ENCODE measurements at places on chromosomes 4 and X.

DNA sequence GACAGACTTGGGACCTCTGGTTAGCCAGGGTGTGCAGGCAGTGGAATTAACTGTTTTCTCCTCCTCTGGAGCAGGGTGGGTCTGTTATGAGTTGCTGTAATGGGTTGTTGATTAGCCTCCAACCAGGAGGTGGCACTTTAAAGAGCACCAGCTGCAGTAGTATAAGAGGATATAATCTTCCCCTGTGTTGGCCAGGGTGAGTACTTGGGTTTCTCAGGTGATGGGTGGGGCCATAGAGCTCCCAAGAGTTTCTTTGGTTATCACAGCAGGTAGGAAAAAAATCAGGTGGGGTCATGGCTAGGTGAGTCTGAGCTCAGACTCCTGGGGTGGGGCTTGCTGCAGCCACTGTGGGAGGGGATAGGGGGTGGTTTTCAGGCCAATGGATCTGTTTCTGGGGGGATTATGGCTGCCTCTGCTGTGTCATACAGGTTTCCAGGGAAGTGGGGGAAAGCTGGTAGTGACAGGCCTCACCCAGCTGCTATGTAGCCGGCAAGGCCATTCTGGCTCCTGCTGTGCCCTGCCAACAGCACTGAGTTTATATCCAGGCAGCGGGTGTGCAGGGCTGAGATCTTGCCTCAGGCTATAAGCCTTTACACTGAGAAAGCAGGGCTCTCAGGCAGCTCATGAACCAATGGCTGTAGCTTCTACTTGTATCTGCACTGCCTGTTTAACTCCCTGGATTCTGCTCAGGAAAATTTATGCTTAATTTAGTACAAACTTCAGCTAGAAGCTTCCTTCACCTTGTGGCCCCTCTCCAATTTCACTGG is 70.1 kb downstream of the CCNG2 start:
- DNase-seq: no peak

DNA sequence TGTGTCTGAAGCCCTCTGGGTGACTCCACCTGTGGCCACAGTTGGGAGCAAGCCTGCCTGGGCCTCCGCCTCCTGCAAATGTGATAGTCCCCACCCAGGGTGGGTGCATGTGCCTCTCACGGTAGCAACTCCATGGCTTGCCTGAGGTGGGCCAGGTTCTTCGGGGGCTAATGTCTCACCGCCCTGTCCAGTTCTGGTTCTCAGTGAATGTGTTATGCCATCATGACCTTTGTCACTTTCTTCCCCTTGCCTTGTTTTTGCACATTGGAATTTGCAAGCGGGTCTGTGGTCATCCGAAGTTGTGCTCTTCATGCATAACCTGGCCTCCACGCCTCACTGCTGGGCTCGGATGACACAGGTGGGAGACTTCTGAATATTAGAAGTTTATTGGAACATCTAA is 39.7 kb downstream of the SHROOM2 start:
- no peak for DNase-seq

- peak; percentile 76 for DNase-seq
These were observed 29.5 kb downstream of the MSL3 start for GRCh38 chrX:11787564-11787963.

- DNase-seq: no peak
These were observed 72.2 kb downstream of the ANAPC4 start for GRCh38 chr4:25449270-25449669.

- DNase-seq: no peak
These were observed 44.4 kb downstream of the PCGF3 start for GRCh38 chr4:749698-750666.

DNA sequence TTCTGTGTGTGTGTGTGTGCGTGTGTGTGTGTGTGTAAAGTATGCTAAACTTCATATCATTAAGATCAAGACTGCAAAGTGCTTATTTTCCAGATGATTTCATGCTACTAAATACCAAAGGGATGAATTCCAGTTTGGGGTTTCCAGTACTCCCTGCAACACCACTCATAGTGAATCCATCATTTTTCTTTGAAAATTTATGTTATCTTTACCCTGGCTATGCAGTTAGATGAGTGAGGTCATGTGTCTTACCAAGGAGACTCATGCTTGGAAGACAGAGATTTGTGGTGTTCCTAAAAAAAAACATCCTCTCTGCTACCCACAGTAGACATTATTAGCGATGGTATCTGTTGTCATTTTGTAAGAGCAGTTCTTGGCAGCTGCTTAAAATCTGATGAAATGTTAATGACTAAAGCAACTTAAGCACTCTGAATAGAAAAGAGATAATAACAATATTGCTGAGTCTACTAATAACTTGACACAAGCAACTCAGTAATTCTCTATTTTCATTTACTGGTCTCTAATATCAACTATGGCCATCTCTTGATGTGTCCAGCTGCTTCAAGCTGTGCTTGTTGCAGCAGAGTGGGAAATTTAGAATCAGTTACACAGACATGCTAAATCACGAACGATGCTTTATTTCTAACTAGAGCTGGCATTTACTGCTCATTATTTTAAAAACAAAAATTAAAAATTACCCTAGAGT is 1953.0 kb upstream of the IGFBP7 start:
- DNase-seq: no peak

DNA sequence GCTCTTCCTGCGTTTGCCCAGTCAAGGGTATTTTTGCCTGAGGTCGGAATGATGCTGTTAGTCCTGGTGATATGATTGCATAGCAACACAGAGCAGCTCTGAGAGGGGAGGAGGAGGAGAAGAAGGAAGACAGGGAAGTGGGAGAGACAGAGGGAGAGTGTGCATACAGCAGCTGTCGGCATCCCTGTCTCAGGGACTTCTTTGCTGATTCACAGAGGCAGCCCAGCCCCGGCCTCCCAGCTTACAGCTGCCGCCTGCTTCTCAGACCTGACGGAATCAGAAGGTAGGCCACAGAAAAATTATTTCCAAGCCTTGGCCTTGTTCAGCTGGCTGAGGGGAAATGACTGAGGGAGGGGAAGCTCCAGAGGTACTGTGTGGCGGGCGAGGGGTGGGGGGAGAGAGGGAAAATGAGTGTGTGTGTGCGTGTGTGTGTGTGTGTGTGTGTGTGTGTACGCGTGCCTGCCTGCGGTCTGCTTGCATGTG is 319 bp downstream of the DRP2 start:
- peak; percentile 28 for DNase-seq

- DNase-seq: no peak
These were observed 16.6 kb upstream of the UBE2D3 start for GRCh38 chr4:102843938-102844337.

GRCh38 chr4:128573781-128574508 is 235.6 kb upstream of the JADE1 start:
- DNase-seq: no peak

DNA sequence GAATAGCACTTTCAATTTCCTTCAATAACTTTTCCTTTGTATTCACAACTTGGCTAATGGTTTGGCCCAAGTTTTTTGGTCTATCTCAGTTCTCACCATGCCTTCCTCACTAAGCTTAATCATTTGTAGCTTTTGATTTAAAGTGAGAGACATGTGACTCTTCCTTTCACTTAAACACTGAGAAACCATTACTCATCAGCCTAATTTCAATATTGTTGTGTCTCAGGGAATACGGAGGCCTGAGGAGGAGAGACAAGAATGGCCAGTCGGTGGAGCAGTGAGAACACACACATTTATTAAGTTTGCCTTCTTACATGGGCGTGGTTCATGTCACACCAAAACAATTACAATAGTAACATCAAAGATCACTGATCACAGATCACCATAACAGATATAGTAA is 56.7 kb downstream of the TSPAN5 start:
- no peak for DNase-seq

GRCh38 chrX:12138361-12139313 is at the start of gene FRMPD4:
Gene FRMPD4 (plus strand): TSS chrX:12138473. CDS start chrX:12138972, 499 bp downstream.
- no peak for DNase-seq

- DNase-seq: no peak
These were observed 18.4 kb upstream of the CNKSR2 start for GRCh38 chrX:21355831-21356230.

GRCh38 chrX:65697915-65698796 is 30.7 kb downstream of the MSN start:
- peak; percentile 95 for DNase-seq

GRCh38 chrX:154775419-154776349 is 13.0 kb downstream of the DKC1 start:
- DNase-seq: peak; percentile 71

DNA sequence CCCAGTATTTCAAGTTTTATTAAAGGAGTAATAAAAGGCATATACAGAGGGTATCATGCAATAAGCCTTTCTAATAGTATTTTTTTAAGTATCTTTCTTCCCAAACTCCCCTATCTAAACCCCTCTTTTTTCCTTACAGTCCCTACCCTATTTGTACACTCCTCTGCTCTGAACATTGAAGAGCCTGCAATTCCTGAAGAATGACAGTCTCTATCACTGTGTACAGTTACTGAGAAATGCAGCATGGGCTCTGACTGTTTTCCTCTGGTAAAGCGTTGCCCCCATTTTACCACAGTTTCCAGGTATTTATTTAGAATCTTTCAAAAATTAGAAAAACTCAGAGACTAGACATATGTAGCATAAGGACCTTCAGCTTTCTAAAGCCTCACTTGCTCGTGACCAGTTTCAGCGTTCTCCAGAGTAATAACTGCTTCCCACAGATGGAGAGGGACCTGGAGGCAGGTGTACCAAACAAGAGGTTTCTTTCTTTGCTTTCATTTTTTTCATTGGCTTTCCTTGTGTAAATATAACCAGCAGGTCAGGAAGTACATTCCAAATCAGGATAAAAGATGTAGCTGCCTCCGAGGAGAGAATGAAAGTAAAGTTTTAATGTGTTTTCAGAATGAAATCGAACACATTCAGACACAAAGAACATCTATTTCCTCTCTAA is 230.8 kb downstream of the CFAP299 start:
- DNase-seq: no peak

- no peak for DNase-seq
These were observed 250.4 kb downstream of the PRDM5 start for GRCh38 chr4:120672076-120672475.

DNA sequence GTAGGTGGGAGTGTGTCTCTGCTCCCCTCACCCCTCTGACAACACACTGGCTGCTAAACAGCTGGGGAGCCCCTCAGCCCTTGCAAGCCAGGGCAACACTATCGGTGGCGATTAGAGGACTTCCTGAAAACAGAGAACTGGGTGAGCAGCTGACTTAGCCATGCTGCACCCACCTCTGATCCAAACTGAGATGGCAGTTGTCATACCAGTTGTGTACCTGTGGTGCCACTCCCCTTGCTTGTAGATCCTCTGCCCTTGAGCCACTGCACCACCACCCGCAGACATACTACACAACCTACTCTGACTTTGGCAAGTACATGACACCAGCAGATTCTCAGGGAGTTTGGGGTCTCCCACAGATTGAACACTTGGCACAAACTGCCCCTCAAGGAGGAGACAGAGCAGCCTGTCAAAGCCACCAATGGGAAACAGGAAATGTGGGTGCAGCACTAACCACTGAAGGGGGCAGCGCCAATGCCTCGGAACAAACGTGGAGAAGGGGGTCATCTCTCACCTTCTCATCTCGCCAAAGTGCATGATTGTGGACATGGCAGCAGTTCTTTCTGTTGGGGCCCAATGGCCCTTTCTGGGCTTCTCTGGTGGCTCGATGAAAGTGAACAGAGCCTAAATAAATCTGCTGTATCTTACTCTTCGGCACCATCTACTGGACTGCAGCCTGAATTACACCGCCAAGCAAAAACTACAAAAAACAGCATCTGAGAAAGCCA is 119.8 kb downstream of the NEK1 start:
- DNase-seq: peak; percentile 65

- DNase-seq: peak; percentile 64
These were observed 6.3 kb upstream of the LETM1 start for GRCh38 chr4:1862055-1862911.

- DNase-seq: no peak
These were observed 1067.7 kb downstream of the C4orf33 start for GRCh38 chr4:130163701-130164100.

DNA sequence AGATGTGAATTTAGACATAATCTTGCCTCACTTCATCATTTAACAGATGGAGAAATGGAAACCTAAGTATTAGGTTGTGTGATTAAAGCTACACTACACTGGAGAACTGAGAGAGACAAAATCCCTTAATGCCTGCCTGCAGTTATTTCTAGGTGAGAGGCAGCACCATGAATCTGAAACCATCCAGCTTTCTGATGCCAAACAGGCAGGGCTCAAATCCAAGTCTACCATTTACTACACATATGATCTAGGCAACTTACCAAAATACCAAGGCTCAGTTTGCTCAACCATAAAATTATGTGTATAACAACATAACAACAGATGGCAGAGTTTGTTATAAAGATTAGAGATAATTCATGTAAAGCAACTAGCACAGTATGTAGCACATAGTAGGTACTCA is 38.7 kb downstream of the GABRA4 start:
- DNase-seq: no peak

- no peak for DNase-seq
These were observed 8.1 kb upstream of the HPF1 start for GRCh38 chr4:169765835-169766234.

DNA sequence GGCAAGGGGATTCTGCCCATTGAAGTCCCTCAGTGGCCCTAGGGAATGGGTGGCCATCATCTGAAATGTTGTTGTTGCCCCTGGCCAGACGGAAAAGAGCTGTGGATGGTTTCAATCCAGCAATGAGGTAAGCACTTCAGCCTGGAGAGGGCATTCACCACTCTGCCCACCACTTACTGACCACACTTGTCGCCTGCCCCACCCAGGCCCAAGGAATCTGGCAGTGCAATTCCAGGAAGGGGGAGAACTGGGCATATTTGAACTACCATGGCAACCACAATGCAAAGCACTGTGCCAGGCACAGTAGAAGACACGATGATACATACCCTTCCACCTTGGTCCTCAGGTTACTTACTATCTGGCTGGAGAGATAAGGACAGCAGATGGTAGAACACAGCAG is 161.6 kb downstream of the PDGFRA start:
- DNase-seq: no peak

GRCh38 chrX:3094261-3094660 is 53.0 kb downstream of the ARSF start:
- no peak for DNase-seq

- no peak for DNase-seq
These were observed 118.7 kb upstream of the PRPS2 start for GRCh38 chrX:12672367-12673106.

- DNase-seq: no peak
These were observed 40.8 kb upstream of the SETD7 start for GRCh38 chr4:139596684-139597279.

GRCh38 chrX:2863646-2864045 is 34.9 kb downstream of the GYG2 start:
- no peak for DNase-seq

DNA sequence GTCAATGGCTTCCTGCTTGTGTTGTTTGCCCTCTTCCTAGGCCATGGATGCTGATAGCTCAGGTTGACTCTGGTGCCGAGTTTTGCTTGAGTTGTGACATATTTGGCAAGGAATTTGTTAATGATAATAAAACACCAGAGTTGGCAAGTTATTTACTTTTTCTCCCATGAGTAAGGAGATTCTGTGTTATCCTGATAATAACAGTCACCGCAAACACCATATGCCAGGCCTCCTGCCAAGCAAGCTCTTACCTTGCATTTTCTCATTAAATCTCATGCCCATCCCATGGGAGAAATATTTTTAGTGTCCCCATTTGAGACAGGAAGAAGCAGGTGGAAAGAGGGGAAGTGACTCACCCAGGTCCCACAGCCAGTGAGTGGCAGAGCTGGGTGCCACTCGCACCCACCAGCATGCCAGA is 67.4 kb upstream of the CLCN4 start:
- DNase-seq: no peak

- DNase-seq: no peak
These were observed 61.0 kb downstream of the SORCS2 start for GRCh38 chr4:7253341-7253700.

- peak; percentile 26 for DNase-seq
These were observed 164.0 kb downstream of the STAG2 start for GRCh38 chrX:124125471-124125870.

- DNase-seq: peak; percentile 95
These were observed 168.7 kb downstream of the NR3C2 start for GRCh38 chr4:148273501-148273986.

All from hematopoietic multipotent progenitor cell treated with erythropoietin and hydrocortisone succinate and interleukin-3 and kit ligand, for 4 days (in vitro differentiated cells).